NCI-H748 treated with DMSO at 0.1 percent for 48 hours (cell line): ENCODE measurements at places on chromosomes 2 and 18.
A peak's percentile ranks its signal among the peaks of the same experiment; 100 is the strongest.

- no peak for DNase-seq
Observed at GRCh38 chr2:152464851-152465470, 130.0 kb downstream of the FMNL2 start.

GRCh38 chr2:203175371-203175770, 63.4 kb upstream of the CYP20A1 start:
- no peak for DNase-seq

- no peak for DNase-seq
Observed at GRCh38 chr2:234133004-234133403, 82.5 kb downstream of the SPP2 start.

DNA sequence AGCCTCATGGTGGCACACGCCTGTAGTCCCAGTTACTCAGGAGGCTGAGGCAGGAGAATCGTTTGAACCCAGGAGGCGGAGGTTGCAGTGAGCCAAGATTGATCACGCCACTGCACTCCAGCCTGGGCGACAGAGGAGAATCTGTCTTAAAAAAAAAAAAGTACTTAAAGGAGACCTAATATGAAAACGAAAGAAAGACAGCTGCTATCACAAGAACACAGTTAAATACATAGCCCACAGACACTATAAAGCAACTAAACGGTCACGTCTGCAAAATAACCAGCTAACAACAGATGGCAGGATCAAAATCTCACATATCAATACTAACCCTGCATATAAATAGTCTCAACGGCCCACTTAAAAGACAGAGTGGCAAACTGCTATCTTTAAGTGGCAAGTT, 43.9 kb upstream of the TACR1 start:
- DNase-seq, result no peak

DNA sequence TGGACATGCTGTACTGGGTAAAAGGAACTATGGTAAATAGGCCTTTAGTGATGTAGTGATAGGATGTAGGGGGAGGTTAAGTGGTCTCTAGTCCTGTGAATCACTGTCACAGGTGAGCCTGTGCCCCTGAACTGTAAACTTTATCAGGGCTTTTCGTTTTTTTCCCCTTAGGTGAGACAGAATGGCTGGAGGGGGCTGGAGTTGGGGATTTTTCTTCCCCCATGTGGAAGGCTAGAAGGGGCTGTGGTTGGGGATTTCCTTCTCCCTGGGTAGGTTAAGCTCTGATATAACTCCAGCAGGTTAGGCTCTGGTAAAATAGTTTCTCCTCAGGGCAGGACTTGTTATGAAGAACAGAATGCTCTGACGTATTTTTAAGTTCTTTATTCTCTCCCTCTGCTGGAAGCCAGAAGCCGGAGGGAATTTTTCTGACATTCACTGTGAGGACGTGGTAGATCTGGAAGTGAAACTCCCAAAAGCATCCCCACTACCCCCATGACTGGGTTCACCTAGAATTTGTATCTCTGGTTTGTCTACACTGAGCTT, 28.5 kb downstream of the PIKFYVE start:
- DNase-seq, result no peak

DNA sequence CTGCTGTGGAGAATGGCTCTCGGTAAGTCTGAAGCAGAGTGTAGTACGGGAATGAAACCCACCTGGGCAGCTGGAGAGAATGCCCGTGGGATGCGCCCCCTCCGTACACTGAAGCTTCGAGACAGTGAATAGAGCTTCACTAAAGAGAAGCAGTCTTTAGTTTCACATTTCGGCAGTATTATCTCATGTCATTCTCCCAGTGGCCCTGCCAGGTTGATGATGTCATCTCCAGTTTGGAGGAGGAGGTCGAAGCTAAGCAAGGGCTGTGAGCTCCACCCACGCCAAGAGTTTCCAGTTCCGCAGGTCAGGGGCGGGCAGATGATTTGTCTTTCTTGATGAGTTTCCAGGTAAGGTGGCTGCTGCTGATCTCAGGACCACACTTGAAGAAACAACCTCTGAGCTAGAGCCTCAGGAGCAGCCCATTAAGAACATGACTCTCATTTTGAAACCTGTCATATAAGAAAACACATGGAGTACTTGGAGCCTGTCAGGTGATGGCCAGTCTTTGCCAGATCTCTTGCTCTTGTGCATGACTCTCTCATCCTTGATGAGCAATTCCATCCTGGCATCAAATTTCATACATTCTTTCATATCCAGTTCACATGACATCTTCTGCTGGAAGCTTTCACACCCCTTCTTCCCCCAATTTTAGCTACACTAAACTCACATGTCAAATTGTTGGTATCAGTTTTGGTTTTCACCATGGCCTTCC, 475.0 kb downstream of the RNF144A start:
- DNase-seq, result no peak

DNA sequence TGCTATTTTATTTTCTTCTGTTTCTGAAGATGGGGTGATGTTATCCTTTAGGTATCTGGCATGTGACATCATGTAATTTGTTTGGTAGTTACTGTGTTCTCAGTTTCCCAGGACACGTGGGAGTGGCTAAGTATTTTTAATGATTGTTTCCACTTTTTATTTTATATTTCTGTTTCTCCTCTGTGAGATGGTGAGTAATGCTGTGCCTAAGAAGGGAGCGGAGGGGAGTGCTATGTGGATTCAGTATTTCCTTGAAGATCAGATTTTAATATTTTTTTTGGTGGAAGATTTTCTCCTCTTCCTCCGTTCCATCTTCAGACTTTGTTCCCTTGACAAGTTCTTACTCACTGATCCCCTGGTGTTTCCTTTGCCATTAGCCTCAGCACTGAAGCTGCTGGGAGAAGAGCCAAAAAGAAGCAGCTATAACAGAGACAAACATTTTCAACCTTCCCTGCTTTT, 180.0 kb upstream of the MMADHC start:
- no peak for DNase-seq

GRCh38 chr2:221610255-221610654, 38.2 kb upstream of the EPHA4 start:
- no peak for DNase-seq

GRCh38 chr2:181658444-181658843, 1.5 kb upstream of the CERKL start:
- DNase-seq, result peak; percentile 91

GRCh38 chr2:33083699-33084387, 137.1 kb downstream of the LTBP1 start:
- DNase-seq, result no peak

- DNase-seq, result no peak
Observed at GRCh38 chr2:127454595-127455565, 36.7 kb downstream of the PROC start.

- no peak for DNase-seq
Observed at GRCh38 chr18:388200-388599, 112.3 kb downstream of the COLEC12 start.

- DNase-seq, result peak; percentile 93
Observed at GRCh38 chr18:9474108-9474982, 968 bp upstream of the RALBP1 start.

DNA sequence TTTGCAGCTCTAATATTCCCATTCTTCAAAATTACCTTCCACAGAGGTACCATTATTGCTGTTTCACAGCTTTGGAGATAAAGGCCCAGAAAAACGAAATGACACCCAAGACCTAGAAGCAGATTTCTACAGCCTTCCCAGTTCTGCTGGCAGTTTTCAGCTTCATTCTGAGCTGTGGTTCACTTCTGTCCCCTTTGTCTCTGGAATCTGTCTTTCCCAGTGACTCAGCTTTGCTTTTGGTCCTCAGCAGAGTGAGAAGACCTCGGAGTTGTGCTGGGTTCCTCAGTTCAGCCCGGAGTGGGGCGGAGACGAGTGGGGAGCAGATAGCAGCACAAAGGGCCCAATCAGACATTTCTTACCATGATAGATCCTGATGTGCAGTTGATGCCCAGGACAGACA, 180.7 kb upstream of the CXCR4 start:
- DNase-seq, result no peak

DNA sequence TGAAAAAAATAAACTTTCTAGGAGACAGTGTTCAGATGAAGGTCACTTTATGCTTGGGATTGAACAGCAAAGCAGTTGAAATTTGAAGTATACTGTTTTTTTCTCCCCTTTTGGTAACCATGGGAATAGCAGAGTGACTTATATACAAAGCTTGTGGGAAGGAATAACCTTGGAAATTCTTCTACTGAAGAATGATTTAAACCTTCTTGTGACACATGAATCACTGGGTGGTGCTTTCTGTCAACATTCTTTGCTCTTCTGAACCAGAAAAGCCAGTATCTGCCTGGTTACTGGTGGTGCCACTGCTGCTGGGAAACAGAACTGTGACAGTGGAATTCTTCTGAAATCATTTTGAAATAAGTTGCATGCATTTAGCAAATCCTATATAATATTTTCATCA, 39.4 kb upstream of the RND3 start:
- DNase-seq, result no peak

DNA sequence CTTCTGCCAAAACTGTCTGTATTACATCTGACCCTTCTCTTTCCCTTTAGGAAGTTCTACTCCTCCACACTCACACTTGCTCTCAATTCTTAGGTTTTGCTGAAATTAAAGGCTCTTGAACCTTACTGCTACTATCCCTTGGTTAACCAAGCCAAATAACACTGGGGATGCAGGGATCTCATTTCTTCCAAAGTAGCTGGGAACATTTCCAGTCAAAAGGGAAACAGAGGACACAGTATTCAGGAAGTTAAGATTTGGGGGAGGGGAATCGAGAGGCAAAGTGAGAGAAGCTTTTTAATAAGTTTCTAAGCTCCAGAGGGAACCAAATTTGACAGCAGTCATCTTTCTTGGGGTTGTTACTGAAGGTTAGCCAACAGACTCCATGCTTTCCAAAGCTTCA, 6.2 kb downstream of the SEPTIN2 start:
- no peak for DNase-seq

DNA sequence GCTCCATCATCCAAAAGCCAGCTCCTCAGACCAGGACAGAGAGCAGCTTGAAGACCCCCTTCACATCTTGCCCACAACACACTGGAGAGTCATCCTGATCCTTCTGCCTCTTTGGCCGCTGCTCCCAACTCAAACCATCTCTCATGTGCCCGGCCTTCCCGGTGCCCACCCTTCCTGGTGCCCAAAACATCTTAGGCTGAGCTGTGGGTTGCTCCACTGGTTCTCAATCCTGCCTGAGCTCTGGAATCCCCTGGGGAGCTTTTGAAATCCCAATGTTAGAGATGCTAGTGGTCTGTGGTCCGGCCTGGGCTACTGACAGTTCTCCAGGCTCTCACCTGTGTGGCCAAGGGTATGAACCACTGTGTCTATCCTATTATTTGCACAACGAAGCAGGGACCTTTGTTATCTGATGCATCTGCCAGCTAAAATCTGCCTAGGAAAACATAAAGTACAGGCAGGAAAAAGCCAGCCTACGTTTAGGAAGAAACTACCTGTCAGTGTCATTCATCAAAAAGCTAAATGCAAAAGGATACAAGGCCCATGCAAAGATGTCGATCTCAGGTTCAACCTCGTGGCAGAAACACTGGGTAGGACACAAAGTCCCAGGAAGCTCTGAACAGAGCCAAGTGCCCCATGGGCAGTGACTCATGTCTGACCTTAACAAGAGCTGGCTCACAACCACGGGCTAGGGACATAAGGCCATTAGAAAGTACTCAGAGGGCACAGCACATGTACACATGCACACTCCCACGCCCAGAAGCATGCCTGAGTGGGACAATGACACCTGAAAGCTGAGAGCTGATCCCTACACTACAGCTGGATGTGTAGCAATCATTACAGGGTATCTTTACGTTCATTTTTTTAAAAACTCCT, 30.8 kb downstream of the TBC1D8 start:
- DNase-seq, result no peak

GRCh38 chr2:129071531-129071930, 752.9 kb upstream of the HS6ST1 start:
- DNase-seq, result no peak
